ENCODE measurements at places on chromosomes 16 and 17.

DNA sequence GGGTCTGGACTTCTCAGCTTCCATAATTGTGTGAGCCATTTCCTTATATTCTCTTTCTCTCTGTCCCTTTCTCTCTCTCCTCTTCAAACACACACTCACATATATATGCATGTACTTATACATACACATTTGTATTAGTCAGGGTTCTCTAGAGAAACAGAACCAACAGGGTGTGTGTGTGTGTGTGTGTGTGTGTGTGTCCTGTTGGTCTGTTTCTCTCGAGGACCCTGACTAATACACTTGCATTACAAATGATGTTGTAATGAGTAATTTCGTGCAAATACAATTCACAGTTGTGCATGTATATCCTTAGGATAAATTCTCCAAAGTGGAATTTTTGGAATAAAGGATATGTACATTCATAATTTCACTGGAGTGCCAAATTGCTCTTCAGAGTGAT, 115.3 kb downstream of the NPIPB5 start:
- no peak for DNase-seq

- DNase-seq, result no peak
Measured at GRCh38 chr17:80212109-80212508, 8.0 kb downstream of the SGSH start.

DNA sequence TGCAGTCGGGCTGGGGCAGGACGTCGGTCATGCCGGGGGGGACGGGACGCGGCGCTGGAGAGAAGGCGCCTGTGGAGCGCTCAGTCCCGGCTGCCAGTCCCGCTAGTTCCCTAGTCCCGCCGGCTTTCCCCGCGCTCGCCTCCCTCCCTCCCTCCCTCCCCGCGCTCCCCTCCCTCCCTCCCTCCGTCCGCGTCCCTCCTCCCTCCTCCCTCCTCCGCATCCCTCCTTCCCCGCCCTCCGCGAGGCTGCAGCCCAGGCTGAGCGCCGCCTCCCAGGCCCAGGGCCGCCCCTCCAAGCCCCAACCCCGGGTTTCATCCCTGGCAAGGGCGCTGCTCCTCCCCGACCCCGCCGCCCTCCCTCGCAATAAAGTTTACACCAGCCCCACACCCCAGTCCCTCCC, 34.8 kb downstream of the TIMM22 start:
- DNase-seq, result no peak

DNA sequence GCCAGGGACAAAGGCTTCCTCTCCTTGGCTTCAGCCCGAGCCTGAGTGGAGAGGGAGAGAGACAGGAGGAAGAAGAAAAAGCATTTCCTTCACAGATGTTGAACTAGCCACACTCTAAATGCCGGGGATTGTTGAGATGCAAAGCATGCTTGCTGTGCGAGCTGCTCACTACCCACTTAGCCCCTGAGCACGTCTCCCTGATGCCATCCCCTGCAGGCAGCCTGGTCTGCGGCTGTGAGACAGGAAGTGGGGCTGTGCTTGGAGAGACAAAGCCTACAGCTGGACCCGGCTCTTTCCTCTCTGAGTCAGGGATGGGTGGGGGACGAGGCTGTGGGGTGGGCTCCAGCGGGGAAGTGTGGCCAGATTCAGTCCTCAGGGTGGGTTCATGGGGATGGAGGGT, 13.7 kb downstream of the WNT9B start:
- peak; percentile 17 for DNase-seq

DNA sequence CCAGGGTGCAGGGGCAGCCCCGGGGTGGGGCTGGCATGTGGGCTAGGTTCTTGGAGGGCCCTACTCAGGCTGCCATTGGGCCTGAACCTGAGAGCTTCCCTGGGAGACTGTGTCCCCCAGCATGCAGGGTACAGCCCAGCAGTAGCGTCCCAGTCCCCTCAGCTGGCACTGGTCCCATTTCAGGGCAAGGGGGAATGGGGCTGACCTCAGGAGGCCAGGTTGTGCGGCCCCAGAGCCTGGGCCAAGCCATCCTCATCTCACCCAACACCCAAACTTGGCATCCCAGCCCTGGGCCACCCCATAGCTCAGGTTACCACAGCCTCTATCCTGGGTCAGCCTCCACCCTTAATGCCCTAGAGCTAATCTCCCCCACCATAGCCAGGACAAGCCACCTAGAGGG, 6.3 kb downstream of the PLXDC1 start:
- DNase-seq, result no peak

DNA sequence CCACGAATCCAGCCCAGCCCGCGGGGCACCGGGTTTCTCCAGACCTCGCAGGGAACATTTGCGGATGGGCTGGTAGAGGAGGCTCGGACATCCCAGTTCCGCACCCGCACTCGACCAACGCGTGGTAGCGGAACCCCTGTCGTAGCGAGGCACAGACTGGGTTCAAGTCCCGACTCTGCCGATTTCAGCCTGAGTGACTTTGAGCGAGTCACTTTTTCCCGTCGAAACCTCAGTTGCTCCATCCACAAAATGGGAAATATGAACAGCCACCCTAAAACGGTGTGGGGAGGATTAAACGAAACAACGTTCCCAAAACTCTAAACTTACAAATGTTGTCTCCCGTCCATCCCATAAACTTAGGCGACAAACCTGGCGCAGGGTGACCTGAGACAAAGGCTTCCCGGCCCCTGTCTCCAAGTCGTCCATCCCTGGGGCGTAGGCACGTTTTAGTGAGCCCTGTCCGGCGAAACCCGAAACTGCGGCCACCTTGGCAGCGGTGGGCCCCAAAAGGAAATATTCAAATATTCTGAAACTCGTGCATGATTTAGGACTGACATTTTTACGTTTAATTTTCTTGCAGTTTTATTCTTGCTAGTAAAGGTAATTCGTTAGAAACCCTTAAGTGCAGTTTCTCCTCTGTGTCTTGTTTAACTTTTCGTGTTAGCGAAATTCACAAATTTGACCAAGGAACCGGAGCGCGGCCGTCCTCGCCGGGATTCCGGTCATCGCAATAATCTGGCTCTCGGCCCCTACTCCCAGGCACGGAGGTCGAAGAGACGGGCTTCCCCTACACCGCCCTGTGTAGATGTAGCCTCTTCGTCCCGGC, 1.9 kb upstream of the MLLT6 start:
- DNase-seq, result no peak

GRCh38 chr17:30838202-30838807, 6.5 kb downstream of the ATAD5 start:
- no peak for DNase-seq

GRCh38 chr16:16083421-16084156, 134.2 kb downstream of the ABCC1 start:
- DNase-seq, result peak; percentile 31

GRCh38 chr17:12592941-12593340, 72.7 kb upstream of the MYOCD start:
- no peak for DNase-seq

DNA sequence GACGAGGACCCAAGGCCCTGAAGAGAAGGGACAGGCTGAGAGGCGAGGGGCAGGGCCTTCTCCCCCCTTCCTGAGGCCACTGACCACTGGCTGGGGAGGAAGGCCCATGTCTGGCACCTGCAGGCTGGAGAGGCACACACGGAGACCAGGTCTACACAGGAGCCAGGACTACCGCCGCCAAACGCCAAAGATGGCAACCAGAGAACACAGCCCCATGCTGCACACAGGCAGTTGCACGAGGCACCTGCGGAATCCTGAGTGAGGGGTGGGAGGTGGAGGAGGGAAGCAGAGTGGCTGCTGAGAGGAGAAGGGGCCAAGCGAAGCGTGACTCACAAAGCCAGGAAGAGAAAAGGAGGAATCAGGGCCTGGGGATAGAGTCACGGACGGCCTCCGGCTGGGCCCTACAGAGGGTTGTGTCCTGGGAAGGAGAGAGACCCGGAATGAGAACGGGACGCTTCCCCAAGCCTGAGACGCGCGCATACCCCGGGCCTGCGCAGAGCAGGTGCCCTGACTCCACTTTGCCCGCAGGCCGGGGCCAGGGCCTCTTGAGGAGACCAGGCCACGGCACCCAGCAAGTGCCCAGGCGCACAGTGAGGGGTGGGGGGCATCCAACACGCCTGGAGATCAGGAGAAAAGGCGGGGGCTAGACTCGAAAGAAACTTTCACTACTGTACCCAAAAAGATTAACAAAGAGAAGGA, 28.7 kb upstream of the C16orf95 start:
- DNase-seq, result no peak

DNA sequence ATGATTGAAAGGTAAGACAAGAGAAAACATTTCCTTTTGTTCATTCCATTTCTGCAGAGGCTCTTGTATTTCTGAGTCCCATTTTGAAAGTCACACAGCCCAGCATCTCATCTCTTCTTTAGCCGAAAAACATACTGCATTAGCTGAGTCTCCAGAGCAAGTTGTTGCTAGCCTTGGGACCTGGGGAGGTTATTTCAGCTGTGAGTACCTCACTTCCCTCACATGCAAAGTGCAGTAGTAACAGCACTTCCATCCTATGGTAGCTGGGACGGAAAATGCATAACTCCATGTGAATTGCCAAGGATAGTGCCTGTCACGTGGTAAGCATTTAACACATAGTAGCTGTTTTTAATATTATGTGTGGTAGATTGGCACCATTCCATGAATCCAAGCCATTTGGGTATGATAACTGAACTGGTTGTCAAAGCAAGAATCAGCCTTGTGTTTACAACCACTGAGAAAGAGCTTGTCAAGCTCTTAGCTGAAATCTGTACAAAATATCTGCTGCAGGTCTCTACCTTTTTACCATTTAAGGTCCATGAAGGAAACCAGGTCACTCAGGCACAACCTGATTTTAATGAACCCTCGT, 345.7 kb downstream of the CDH13 start:
- DNase-seq, result no peak

DNA sequence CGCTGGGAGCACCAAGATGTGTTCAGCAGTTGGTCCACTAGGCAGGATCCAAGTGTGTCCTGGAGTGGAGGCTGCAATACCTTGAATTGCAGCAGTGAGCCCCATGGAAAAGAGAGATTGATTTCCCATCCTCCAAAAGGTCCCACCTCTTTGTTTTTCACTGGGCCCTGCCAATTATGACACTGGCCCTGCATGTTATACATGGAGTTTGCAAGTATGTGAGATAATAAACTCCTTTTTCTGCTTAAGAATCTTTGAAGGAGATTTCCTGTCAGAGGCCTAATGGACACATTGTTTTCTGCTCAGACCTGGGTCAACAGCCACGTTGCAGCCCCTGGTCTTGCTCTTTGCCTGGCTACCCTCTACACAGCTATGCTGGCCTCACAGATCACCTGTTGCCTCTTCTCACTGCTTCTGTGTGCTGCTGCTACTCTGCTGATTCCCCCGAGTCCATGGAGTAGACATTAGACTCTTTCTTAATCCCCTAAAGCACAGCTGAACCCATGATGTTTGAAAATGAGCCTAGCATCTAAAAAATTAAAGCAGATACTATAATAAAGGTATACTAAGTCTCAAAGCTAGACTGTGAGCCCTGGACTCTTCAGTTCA, 341.9 kb upstream of the CDH11 start:
- no peak for DNase-seq

DNA sequence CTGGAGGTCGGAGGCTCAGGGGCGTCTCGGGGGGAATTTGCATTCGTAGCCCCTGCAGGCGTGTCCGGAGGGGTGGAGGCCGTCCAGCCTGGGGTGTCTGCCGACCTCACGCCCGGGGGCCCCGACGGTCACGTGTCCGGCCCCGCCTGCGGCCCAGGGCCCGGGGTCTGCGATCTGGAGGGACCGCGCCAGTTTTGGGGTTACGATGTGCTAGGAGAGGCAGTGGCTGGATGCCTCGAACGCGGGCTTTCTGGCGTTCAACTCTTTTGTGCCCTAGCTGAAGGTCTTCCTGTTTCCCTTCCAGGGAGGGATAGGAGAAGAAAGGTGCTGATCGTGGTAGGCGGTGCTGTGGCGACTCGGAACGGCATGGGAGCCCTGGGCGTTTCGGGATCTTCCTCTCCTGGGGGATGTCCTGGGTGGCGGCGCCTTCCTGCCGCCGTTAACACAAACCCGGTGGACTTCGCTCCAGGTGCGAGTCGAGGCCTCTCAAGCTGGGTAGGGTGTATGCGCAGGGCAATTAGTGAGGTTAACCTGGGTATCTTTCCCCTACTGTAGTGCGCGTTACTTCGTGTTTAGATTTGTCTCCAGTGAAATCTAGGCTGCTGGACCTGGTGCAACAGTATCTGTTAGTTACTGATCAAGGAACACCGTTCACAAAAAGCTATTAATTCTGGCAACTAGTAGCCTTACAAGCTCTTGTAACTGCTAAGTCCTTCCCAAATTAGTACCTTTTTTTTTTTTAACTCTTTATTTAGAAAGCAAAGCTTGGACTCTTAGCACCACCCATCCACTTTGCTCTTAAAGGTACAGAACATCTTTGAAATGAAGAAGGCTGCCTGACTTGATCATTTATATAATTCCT, 1.3 kb downstream of the AKAP1 start:
- no peak for DNase-seq

DNA sequence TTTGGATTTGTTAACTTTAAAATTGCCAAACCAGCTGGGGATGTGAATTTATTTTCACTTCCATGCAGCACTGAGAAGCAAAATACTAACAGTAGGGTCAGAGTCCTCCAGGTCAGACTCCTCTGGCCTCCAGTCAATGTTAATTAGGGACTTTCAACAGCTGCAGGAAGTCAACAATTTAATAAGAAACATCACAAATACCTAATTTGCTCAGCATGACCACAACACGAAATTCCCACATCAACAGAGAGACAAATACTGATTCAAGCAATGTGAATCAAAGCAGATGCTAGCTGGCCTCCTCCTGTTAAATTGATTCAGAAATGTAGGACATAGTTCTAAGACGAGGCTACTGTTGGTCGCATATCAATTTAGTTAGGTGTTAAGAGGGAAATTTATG, 111.7 kb downstream of the ABCA8 start:
- DNase-seq, result no peak

- DNase-seq, result peak; percentile 62
Measured at GRCh38 chr16:85055493-85056210, 28.1 kb downstream of the KIAA0513 start.

GRCh38 chr16:79644971-79645667, 44.6 kb upstream of the MAF start:
- DNase-seq, result no peak

DNA sequence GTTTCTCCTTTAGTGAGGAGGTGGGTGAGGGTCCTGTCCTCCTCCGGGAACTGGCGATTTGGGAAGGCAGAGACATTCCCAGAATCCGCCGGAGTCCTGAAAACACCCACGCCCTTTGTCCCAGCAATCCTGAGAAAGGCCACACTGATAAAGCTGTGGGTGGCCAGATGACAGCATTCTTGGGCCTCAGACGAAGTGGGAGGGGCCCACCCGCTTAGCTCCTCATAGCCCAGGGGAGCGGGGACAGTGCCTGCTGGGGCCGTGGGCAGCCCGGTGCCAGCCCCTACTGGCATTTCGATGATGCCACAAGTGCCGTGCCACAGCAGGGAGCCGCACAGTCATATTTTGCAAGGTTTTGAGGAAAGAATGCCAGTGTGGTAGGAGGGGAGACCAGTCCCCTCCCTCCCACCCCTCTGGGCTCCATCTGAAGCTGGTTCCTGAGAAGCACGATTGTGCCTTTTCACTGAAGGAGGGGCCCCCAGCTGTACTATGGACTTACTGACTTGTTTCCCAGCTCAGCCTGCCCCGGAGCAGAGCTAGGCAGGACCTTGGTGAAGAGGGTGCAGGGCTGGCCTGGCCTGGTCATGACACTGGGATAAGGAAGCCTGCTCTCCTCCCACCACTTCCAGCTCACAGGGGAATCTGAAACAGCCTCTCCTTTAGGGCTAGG, 20.9 kb upstream of the MPRIP start:
- no peak for DNase-seq

All from GDM1 (cell line).